ENCODE measurements at places on chromosomes 4 and X.

DNA sequence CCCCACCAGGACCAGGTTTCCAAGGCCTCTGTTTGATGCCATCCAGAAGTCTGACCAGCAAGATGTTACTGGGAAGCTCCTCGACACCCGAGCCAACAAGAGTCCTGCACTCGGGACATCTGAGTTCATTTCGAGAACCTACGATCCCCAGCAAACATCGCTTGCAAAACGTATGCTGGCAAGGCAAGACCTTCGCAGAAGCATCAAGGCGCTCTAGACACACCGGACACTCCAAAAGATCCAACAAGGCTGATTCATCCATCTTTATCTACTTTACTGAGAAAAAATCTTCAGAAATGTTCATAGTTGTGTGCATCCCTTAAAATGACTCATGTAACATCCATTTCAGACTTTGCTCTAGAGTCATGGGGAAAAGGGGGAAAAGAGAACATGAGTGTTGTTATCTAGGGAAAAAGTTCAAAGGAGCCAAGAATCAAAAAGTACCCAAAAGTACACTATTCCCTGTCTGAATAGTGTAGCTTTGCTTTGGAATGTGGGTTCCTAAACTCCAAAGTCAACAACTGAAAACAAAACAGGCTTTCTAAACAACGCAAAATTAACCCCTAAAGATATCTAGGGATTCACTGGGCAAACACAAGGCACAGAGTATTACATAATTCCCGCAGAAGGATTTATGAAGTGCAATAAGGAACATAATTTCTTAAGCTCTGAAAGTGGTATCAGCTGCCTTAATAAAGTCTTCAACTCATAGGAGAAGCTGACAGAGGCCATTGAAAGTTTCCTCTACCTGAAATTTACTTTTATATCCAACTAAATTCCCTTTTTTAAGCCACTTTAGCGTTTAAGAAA, 1.6 kb downstream of the SH3RF1 start:
- DNase-seq = no peak

GRCh38 chrX:46318551-46318950, 226.7 kb downstream of the ZNF674 start:
- DNase-seq = no peak

DNA sequence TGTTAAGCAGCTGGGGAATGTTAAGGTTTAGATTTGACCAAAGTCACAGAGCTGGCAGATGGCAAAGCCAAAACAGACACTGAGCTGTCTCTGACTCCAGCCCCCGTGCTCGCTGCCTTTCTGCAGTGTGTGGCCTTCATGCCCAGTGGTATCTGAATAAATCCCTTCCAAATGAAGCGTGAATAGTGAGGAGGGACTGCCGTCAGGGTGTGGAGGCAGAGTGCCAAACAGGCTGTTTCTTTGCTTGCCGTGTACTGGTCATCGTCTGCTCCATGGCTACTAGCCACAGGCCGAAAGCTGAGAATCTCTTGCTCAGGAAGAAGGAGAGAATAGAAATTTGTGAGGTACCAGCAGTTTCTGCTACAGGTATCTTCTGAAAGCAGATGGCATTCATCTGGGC, 19.7 kb downstream of the PRIMPOL start:
- DNase-seq = no peak

GRCh38 chr4:71095545-71095944, 102.1 kb downstream of the DCK start:
- DNase-seq = no peak

GRCh38 chr4:133865612-133866327, 335.8 kb downstream of the PABPC4L start:
- DNase-seq = no peak

- DNase-seq = no peak
Observed at GRCh38 chr4:150943818-150944217, 71.3 kb downstream of the LRBA start.

GRCh38 chr4:86019906-86020305, 339.9 kb downstream of the MAPK10 start:
- no peak for DNase-seq

DNA sequence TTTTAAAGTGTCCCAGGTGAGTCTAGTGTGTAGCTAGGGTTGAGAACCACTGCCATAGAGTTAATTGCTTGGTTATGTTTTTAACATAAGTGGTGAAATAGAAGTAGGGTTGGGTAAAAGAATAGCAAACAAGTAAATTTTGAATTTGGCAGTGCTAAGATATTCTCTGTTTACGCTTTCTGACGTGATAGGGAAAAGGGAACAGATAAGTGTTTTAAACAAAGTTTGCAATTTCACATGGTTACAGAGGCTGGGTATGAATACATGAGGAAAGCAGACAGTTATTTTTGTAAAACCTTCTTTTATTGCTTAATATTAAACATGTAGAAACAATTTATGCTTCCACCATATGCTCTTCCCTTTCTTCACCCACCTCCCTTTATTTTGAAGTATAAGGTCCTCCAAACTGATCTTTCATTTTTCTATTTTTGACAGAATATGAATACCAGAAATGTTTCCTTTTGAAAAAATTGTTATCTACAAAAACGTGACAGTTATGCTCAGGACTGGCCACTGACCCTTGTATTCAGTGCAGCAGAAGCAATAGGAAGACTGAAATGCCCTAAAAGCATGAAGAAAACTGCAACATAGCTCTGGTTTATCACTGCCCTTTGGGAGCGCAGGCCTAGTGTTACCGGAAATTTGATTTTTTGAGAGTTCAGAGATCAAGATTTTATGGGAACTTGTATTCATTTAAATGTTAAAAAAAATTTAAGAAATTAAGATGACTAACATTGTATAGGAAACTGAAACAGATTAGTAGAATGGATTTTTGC, 214.4 kb upstream of the ARSJ start:
- no peak for DNase-seq

DNA sequence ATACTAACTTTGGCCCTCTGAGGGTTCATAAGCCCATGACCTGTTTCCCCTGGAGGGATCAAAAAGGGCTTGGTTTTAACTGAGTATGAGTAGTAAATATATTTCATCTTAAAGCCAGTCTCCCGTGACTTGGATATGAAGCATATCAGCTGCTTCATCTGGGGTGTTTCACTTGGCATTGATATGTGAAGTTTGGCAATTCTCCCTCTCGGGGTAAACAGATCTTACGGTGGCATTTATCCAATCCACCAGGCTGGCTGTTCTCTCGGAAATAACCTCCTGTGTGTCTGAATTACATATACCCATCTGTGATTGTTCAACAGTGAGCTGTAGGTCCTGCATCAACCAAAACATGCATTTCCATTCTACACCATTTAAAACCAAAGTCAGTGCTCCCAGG, 130.7 kb downstream of the ADAM29 start:
- DNase-seq = no peak

DNA sequence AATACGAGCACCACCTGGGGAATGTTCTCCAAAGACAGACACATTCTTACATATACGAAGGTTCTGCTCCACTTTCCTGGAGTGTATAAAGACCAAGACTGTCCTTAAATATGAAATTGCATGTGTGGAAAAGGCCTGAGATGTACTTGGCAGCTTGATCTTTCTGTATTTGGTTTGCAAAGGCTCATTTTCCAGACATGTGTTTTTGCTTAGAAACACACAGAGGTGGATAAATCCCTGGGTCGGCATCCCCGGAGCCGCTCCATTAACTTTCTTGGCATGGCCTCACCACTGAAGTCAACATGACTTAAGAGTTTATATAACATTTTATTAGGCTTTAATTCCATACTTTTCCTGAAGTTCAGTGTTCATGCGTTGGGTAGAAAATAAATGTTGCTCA, 239.4 kb downstream of the LDB2 start:
- DNase-seq = no peak

DNA sequence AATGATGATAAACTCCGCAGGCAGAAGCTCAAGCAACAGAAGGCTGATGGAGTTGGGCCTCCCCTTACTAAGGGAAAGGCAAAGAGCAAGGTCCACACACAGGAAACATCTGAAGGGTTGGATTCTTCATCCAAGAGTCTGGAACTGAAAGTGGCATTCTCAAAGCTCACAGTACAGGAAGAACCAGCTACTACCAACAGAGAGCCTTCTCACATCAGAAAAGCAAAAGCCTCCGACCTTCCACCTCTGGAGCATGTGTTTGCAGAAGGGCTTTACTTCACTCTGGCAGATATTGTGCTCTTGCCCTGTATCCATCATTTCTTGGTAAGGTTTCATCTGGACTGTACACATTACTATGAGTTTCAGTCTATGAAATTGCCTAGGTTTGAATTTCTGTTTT, 10.6 kb downstream of the GSTCD start:
- DNase-seq = no peak

- no peak for DNase-seq
Observed at GRCh38 chr4:46937493-46937892, 28.4 kb upstream of the COX7B2 start.

GRCh38 chrX:124212622-124213021, 119.8 kb upstream of the TEX13D start:
- DNase-seq = peak; percentile 31

GRCh38 chrX:131287560-131288179, 1.4 kb downstream of the IGSF1 start:
- no peak for DNase-seq

DNA sequence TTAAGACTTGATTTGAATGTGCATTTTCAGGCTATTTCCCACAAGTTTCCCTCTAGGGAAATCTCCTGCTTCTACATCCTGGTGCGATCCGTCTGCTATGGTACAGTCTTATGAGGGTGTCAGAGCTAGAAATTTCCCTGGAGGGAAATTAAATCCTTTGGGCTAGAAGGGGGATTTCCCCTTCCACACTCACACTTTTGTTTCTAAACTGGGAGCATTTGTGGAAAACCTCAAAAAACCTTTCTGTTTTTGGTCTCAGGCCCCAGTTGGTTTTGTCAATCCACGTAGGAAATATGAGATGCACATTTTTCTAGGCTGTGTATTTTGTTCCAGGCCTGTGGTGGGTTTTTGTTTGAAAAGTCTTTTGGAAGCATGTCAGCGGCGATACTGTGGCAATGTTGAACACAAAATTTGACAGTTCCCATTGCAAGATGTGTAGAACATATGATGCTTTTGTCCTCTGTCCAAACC, 17.8 kb downstream of the HMGB3 start:
- DNase-seq = no peak

GRCh38 chr4:143372093-143372915, 35.6 kb downstream of the GAB1 start:
- no peak for DNase-seq

DNA sequence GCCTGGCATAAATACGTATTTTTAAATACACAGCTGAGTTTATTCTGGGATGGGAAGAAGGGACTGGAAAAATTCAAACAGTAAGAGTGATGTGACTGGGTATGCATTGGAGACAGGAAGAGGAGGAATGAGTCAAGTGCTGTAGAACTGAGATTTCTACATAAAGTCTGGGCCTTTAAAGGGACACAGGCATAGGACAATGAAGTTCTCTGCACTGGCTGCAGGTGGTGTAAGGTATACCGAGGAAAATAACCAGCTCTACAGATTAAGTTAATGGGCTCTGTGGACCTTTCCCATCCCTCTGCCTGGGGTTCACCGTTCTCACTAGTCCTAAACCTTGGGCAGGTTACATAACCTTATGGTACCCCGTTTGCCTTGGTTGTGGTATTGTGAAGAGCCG, 68.7 kb downstream of the DHX15 start:
- no peak for DNase-seq

DNA sequence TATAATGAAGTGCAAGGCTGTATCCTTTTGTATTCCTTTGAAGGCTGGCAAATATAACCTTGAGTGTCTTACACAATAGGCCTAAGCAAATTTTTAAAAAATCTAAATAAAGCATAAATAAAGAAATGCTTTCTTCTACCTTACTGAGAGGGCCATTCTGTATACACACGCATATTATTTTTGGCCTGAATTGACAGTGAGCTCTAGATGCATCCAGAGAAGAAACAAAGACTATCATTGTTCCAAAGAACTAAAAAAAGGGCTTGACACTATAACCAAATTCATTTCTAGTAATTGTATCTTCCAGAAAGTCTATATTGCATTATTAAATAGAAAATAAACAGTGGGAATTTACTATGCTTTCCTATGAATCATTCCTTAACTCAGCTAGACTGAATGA, 100.2 kb downstream of the MAGEB17 start:
- no peak for DNase-seq

DNA sequence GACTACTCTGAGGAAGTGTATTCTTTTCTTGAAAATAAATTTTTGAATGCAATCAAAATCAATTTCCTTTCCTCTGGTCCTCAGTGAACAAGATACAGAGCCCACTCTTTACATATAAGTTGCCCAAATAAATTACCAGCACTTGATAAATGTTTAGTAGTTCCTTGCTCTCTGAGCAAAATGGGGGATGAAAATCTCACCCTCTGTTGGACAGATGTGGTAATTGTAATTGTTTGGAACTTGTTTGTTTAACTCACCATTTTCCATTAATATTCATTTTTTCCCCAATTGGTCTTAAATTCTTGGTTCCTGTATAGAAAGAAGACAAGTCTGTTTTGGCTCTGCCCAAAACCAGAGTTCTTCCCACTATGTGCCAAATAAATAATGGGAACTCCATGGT, 146.3 kb downstream of the LDB2 start:
- DNase-seq = no peak

Measured in stimulated activated CD4-positive, alpha-beta T cell treated with anti-CD3 and anti-CD28 coated beads, Interleukin-2, amount 100 ng/mL, for 4 hours (primary cell).